Esophagus muscularis mucosa (tissue), 4 donors: ENCODE measurements at places on chromosomes 3 and 15. TPM values are rescaled to one million over a fixed set of nuclear protein-coding genes. Genes with fewer than 3 reads are reported as not detected.

DNA sequence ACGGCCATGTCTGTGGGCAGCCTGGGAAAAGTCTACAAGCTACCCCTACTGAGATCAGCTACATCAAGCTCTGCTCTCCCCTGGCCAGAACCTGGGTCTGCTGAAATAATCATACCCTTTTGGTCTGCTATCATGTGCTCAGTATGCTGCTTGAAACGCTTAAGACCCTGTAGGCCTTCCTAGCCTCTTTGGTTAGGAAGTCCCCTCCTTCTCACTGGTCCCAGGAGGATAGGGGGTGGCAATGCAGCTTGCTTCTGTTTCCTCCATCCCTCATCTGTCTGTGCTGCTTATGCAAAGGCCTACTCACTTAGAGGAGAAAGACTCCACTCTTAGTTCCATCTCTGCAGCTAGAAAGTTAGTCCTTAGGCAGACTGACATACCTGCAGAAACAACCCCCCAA, 118.2 kb upstream of the RASGRP1 start:
- no peak for DNase-seq

The SLC4A7 gene
- total RNA-seq = 41.1 TPM

The SSUH2 gene
- 0.66 TPM for total RNA-seq

GRCh38 chr3:170344971-170345370, 12.5 kb upstream of the SKIL start:
- DNase-seq = no peak

- DNase-seq = no peak
Observed at GRCh38 chr3:123412076-123412475, 36.8 kb downstream of the ADCY5 start.

- DNase-seq = no peak
Observed at GRCh38 chr3:127441764-127442163, 148.8 kb downstream of the TPRA1 start.

GRCh38 chr3:42032693-42033349, 58.3 kb upstream of the TRAK1 start:
- peak; percentile 91 for DNase-seq

DNA sequence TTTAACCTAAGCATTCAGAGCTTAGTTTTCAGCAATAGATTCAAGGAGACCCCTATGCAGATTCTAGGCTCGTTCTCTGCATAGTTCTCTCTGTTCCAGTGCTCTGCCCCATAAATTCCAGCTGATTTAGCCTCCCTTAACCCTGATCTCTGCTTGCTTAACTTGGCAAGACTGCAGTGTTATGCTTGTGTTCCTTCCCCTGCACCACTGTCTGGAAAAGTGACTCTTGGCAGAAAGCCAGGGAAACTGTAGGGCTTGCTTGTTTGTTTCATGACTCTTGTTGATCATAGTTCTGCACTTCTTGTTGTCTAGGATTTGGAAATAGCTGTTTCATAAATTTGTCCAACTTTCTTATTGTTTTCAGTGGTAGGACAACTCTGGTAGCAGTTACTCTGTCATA, 40.1 kb downstream of the ANAPC13 start:
- DNase-seq = no peak

DNA sequence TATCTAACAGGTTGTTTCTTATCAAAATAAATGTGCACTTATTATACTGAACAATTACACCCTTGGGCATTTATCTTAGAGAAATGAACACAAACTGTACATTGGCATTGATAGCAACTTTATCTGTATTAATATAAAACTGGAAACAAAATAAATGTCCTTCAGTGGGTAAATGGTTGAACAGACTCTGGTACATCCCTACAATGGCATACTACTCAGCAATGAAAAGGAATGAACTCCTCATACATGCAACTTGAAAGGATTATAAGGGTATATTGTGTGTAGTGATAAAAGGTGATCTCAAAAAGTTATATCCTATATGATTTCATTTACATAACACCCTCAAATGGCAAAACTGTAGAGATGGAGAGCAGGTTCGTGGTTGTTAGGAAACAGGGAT, 23.7 kb upstream of the DLG1 start:
- DNase-seq = no peak

The CLDN1 gene
- not detected for total RNA-seq

DNA sequence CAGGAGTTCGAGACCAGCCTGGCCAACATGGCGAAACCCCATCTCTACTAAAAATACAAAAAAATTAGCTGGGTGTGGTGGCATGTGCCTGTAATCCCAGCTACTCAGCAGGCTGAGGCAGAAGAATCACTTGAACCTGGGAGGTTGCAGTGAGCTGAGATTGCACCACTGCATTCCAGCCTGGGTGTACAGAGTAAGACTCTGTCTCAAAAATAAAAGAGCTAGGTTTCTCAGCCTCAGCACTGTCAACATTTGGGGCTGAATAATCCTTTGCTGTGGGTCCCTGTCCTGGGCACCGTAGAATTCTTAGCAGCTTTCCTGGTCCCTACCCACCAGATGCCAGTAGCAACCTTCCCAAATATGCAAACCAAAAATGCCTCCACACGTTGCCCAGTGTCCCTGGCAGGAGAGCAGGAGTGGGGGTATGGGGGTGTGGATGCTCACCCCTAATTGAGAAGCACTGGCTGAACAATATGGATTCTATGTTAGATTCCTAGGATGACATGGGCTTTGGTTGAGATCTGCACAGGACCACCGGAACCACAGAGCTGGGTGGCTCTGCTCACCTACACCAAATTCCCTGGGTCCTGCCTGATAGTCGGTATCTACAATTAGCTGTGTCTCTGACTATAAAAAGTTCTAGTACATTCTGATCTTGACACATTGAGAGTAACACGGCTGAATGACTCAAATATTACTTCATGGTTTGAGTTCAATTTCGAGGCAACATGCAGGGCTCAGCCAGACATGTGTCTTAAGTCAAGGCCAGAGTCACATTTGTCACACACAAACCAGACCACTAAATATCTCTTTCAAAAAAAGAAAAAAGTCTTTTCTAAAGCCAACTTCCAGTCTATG, 577.0 kb upstream of the MDFIC2 start:
- no peak for DNase-seq

GRCh38 chr3:135891121-135891520, 74.4 kb upstream of the PPP2R3A start:
- DNase-seq = no peak

The EPM2AIP1 gene
- total RNA-seq = 9.6 TPM
